Stimulated activated CD8-positive, alpha-beta memory T cell treated with anti-CD3 and anti-CD28 coated beads, Interleukin-12 subunit alpha, Interleukin-12 subunit beta, amount 100 ng/mL, for 1 hour (primary cell): ENCODE measurements at places on chromosomes 2 and 18.

DNA sequence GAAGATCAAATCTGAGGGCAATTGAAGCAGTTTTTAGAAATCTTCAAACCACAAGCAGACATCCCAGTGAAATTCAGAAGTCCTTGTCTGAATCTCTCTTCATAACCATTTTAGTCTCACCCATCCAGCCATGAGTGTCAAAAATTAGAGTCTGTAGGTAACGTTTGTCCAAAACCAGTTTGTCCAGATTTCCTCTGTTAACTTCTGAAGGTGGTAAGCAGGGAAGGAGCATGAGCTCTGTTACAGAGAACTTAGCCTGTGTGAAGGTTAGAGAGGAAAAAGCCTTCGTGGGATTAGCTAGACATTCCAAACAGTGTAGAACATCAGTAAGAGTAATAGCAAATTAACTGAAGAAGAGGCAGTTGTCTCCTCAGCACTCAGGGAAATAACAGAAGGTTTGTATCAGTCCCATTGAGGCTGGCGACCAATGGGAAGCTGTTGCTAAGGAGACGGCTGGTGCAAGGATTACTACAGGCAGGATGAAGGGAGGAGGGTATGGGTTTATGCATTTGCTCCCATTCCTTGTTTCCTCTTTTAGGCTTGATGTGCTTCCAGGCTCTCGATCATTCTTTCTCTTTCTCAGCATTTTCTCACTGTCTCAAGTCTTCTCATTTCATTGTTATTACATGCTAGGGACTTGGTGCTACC is 8.7 kb upstream of the GPR155 start:
- no peak for DNase-seq

GRCh38 chr2:142180820-142181533 is 50.2 kb upstream of the LRP1B start:
- DNase-seq, result no peak

DNA sequence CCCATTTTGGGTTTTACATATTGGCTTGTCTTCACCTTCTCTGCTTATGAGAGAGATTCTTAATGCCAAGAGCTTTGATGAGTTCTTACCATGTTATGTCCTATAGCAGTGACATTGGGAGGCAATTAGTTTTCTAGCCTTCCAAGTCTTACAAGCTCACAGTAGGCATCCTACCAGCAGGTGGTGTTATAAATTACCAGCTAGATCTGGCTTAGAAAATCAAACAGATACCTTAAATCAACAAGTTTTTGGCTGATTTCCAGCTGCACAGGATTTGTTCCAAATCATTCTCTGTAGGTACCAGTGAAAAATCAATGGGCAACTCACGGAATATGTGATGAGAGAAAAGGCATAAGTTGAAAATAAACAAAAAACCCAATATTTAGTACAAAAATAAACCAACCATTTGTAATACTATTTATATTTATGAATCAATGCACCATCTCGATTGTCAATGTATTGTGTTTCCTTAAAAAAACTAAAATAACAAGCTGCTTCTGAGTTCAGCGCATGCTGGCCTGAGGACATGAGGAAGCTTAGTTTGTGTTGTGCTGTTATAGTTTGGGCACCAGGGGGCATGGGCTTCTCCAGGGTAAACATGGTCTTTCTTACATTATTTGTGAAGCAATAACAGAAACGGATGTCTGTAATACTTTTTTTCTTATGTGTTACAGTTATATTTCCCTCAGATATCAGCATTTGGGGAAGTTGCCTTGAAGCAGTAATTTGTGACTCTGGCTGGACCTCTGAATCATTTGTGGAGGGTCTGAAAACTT is 34.1 kb upstream of the NXPH2 start:
- no peak for DNase-seq

DNA sequence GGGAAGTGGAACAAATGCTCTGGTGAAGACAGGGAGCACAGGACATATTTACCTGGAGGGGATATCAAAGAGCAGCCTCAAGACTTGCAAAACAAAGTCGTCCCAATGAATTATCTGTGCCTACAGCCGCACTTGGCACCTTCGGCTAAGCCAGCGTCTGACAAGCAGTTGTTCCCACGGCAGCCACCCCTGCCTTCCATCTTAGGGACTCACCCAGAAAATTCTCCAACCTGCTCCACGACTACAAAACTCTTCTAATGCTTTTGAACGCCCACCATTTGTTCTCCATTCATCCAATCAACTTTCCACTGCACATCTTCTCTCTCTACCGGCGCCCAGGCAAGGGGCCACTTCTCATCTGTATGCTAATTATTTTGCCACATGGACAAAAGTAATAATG is 7.0 kb downstream of the MYT1L start:
- DNase-seq, result no peak

GRCh38 chr2:108115868-108116267 is 123.9 kb upstream of the SULT1C3 start:
- DNase-seq, result no peak

- no peak for DNase-seq
These were observed 45.0 kb upstream of the TCF4 start for GRCh38 chr18:55633032-55633431.

DNA sequence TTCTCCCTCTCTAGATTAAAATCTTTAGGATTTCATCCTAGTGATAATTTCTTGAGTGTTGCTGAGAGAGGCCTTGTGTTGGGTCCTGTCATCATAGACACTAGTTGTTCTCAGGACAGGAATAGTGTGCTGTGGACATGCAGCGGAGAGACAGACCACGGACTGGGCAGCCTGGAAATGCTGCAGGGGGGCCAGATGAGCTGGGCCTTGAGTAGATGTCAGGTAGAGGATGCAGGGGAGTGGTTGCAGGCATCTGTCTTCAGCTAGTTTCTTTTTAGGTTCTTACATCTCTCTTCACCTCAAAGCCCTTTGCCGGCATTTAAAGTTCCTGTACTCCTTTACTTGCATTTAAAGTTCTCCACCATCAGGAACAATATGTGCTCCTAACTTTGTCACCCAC is 42.8 kb downstream of the SP110 start:
- no peak for DNase-seq

DNA sequence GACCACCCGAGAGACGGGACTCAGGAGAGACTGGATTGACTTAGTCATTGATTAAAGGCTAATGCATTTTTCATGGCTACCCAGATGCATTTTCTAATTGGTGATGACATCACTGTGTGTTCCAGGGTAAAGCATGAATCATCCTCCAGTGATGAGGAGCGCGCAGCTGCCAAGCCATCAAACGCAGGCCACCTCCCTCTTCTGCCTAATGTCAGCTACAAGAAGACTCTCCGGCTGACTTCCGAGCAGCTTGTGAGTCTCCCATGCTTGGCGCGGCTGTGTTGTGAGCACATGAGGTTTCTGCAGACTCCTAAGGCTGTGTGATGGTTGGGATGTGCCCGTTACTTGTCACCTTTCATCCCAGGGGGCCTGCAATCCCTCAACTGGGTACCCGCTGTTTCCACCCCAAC is 56.4 kb downstream of the LPIN1 start:
- DNase-seq, result no peak

DNA sequence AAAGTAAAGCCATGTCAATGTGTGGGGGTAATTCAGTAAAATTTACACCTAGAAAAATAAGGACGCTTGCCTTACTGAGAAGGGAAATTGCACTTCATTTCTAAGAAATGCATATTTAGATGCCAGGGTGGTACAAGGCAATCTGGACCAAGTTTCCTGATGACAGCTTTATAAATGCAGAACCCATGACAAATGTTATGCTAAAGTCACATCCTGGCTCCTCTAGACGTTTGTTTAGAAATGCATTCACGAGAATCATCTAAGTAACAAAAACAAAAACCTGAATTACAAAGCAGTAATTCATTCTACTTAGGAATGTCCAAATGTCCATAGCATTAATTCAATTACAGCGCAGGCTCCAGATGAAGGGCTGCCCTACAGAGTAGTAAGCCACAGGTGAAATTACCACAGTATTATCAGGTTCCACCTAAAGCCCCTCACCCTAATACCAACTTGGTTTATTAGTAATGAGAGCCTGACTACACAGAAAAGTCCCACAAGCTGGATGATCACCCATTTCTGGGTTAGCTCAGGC is 49.8 kb downstream of the REV1 start:
- DNase-seq, result no peak

DNA sequence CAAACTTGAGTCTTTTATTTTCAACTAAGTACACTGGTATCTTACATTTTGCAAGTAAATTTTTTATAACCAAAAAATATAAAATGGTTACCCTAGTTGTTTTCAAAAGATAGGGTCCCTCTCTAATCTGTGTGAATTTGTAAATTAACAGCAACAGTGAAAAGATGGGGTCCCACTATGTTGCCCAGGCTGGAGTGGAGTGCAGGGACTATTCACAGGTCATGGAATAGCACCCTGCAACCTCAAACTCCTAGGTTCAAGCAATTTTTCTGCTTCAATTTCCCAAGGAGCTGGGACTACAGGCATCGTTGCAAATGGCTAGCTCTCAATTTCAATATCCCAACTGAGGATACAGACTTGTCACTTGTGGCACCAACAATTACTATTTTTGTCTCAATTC is 12.1 kb downstream of the CCT4 start:
- no peak for DNase-seq
